Right lung (tissue), 10 donors: ENCODE measurements at places on chromosomes 1 and 21.
A peak's percentile ranks its signal among the peaks of the same experiment; 100 is the strongest.

GRCh38 chr1:234686035-234686434 lies 76.1 kb upstream of the IRF2BP2 start:
- no peak for DNase-seq

- no peak for DNase-seq
Observed at GRCh38 chr21:29875036-29875716, 64.6 kb downstream of the GRIK1 start.

DNA sequence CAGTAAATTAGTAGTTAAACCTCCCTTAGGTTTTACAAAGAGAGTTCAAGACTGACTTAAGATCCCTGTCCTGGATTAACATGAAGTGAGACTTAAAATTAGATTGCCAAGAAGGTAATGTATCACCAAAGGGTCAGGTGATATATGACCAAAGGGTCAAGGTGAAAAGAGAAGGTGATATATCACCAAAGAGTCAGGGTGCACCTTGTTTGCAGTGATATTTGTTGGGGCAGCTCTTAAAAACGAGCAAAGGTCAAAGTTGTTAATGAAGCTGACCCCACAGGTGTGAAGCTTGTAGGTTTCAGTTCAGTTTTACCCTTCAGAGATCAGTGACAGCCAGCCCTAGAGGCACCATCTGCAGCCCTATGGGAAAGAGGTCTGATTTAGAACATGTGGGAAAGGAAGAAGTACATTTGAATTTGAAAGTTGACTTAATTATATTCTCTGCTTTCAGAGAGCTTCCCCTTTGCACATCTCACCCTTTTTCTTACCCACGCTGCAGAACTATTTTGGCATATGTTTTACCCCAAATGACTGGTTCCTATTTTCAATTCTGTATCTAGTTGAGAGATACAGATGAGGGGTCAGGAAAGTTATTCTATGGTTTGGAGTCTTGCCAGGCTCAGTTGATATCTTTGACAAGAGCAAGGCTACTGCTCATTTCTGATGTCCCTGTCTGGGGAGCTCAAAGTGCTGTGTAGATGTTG lies 170.8 kb downstream of the S1PR1 start:
- no peak for DNase-seq

- DNase-seq: no peak
Observed at GRCh38 chr1:77412069-77412819, 130.4 kb downstream of the AK5 start.

DNA sequence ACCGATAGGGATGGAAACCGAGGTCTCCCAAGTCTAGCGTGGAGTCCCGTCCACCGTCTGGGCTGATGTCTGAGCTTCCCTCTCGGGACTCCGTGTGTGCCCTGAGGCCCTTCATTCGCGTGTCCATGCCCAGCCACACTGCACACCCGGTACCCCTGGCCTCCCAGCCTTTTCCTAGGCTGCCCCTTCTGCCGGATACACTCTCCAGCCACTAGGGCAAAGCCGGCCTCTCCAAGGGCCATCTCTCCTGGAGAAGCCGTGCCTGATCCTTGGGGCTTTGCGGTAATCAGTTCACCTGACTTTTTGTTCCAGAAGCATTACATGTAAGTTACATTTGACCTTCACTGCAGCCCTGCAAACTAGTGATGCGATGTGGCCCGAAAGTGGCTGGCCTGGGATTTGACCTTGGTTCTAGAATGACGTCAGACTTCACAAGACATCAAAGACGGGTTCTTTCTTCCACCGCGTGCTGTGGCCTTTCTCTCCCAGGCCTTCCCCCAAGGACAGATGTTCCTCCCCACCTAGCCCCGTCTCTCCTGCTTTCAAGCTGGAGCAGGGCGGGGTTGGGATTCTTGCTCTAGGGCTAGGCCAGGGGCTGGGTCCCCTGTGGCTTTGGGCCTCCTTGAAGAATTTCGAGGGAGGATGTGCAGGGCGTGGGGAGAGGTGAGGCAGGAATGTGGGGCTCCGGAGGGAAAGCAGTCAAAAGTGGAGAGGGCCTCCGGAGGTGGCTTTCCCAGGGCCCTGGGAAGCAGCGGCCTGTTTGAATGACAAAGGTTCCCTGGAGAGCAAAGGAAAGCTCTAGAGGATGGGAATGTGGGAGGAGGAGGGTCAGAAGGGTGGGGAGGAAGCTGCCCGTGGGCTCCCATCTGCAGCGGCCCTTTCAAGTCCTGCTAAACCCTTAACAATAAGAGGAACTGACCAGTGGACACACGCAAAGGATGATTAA lies 49.7 kb upstream of the SLC2A1 start:
- DNase-seq: no peak

DNA sequence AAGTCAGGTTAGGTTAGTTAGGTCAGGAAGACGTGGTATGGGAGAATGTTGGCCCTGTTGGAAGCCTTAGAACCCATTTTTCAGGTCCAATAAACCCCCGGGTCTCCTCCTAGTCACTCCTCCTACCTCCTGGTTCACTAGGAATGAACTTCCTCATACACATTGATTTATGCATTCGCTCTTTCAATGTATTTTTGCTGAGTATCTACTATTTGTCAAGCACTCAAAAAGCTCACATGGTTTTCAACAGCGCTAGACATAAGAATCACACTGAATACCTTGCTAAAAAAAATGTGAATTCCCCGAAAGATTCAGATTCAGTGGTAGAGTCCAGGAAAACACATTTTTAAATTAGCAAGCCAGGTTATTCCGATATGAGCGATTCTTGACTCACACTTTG lies 85.8 kb upstream of the LRRN2 start:
- no peak for DNase-seq

DNA sequence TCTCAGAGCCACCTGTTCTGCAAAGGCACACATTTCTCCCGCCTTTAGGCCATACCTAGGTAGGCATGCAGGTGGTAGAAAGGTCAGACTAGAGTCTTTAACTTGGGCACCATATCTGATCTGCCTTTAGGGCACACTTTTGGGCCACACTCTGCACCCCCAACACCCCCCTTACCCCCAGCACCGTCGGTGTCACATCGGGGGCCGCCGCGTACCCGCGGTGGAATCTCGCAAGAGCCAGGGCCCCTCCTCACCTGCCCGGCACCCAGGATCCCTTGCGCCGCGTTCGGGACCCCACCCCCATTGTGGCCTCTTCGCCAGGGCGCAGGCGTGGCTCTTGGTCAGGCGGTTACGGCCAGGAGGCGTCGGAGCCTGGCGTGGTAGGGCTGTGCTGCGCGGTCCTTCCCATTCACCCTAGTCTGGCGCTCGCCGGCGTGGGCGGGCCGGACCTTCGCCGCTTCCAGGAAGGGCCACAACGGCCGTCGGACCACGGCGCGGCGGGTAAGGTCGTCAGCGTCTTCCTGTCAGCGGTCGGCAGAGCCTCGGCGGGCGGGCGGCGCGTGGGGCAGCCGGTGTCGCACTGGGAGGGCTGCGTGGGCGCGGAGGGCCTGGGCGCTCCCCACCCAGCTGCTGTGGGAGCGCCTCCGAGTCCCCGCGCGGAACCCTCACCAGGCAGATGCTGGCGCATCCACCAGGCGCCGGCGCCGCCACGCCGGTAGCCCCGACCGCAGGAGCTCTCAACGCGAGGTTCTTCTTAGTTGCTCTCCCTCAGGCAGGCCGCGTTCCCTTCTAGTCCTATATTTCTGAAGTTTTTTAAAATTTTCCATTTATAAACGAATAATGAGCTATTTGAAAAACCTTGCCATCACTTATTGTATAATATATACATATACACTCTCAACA lies at the start of gene DNAH14:
Gene DNAH14, plus strand, starts transcription at position 341 of the 903 bp plus-strand sequence. CDS start 23,028 bp downstream, outside the sequence.
- DNase-seq: peak; percentile 69

GRCh38 chr1:111742938-111743549 lies 3.8 kb upstream of the INKA2 start:
- DNase-seq: no peak

DNA sequence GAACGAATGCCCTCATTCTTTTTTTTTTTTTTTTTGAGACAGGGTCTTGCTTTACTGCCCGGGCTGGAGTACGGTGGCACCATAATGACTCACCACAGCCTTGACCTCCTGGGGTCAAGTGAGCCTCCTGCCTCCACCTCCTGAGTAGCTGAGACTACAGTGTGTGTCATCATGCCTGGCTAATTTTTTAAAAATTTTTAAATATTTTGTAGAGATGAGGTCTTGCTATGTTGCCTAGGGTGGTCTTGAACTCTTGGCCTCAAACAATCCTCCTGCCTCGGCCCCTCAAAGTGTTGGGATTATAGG lies 69.4 kb downstream of the ALG14 start:
- no peak for DNase-seq

GRCh38 chr1:8586438-8586837 lies 231.0 kb downstream of the RERE start:
- no peak for DNase-seq

GRCh38 chr1:219542828-219543518 lies 69.9 kb downstream of the ZC3H11B start:
- DNase-seq: no peak

GRCh38 chr1:27968692-27969091 lies 8.9 kb downstream of the XKR8 start:
- no peak for DNase-seq

DNA sequence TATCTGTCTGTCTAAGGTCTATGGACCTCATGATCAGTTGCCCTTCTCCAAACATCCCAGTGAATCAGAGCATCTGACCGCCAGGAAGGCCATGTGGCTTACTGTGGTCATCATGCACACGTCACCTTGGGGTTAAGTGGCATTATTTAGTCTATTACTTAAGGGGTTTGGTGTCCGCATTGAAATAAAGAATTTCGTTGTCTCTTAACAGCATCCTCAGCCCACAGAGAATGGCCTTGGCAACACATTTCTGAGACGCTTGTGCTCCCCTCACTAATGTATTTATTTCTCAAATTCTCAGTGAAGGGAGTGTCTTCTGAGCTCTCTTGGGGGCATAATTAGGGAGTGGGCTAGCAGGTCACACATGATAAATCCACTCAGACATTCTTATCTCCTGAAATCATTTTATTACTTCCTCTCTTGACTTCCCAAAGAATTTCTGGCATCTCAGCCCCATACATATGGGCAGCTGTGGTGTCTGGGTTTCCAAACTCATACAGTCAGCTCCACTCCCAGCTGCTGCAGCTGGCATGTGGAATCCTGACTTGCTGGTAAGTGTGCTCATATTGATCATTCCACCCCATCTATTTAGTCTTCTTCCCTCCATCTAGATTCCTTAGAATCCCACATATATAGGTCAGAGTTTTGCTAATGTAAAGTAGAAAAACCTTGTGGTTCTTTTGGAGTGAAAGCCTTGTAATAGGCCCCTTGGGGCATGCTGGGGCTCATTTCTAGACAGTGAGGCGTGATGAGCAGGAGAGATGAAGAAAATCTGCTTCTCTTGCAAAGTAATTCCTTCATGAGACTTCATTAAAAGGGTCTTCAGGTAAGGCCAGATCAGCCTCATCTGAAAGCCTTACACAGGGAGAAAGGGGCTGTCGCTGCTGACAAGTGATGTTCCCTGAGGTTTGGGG lies 110.5 kb downstream of the HHAT start:
- no peak for DNase-seq

DNA sequence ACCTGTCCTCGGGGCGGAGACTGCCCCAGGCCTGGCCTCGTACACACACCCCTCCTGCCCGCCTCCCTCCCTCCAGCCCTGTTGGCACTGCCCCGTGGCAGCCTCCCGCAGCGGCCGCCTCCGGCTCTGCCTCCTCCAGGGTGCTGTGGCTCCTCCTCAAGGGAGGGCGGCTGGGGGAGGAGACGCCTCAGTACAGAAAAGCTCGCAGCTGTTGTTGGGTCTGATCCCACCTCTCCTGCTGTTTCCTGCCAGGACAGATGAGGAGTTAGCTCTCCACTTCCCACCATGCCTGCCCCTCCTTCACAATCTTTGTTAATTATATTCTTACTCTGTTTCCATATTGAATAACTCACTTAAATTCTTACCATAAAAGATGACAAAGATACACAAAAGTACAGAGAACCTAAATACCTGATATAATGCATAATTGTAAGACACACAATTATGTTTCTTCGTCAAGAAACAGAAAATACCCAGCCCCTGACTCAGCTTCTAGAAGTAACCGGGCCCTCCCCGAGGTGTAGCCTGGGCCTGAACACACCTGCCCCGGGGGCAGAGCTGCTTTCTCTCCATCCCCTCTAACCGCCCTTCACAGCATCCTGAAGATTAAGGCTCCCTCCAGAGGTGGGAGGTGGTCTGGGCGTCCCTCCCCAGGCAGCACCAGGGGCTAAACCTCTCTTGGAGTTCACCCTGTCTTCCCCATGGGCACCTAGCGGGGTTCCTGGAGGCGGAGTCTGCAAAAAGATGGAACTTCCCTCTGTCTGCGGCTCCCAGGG lies 30.6 kb upstream of the COL6A1 start:
- DNase-seq: peak; percentile 69

GRCh38 chr1:67748630-67749029 lies 63.6 kb downstream of the GADD45A start:
- DNase-seq: no peak

- DNase-seq: peak; percentile 36
Observed at GRCh38 chr1:32063261-32063681, 9.5 kb upstream of the TMEM39B start.

DNA sequence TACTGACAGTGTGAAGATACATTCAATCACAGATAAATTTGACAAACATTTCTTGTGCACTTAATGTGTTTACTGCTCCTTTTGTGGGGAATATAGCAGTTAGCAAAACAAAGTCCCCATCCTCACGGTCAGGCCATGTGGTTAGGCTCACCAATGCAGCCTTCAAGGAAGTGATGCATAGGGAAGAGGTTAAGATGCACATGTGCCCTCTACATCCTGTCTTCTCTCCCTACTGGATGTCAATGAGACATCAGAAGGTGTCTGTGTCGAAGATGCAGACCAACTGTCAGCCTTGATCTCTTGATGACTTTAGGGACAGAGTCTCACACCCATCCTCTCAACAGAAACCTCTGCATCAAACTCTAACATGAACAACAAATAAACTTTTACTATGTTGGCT lies 78.7 kb downstream of the FH start:
- DNase-seq: no peak

DNA sequence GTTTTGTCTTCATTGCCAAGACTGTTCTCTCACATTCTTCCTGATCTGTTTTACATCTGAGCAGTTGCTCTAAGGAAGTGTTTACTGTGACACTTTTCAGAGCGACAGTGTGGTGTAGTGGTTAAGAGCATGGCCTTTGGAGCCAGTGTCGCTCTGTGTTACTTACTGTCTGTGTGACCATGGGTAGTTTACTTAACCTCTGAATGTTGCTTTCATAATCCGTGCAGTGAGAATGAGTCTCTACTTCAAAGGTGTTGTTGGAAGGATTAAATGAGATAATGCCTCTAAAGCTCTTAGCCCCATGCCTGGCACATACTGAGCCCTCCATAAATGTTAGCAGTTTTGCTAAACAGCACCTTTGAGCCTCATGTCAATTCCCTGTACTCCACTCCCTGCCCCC lies 35.9 kb upstream of the ZFP69B start:
- no peak for DNase-seq

DNA sequence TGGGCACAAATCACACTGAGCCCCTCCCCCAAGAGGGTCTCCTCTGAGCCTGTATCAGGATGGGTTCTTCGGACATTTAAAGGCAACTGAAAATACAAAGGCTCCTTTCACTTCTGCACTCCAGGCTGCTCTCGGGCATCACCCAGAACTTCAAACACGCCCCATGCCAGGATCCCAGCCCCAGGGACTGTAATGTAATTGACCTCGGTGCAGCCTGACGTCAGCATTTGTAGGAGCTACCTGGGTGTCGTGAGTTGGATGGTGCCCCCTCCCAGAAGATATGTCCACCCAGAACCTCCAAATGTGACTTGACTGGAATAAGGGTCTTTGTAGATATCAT lies 95.2 kb downstream of the PSMG1 start:
- DNase-seq: no peak

GRCh38 chr1:192830595-192831246 lies 21.9 kb downstream of the RGS2 start:
- no peak for DNase-seq
